ENCODE measurements at places on chromosomes 1 and 21.

DNA sequence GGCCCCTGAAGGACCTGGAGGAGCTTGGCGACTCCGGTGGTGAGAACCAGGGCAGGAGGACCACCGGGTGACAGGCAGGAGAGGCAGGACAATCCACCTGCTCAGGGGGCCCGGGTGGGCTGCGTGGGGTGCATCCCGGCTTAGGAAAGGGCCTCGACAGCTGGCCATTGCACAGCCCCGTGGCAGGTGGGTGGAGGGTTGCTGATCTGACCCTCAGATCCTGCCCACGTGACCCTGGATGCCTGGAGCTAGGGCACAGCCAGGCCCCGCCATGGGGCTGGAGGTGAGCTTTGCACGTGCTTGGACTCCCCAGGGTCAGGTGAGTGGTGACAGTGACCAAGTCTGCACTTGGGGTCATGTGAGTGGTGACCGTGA is 35.5 kb upstream of the SLC19A1 start:
- no peak for DNase-seq

DNA sequence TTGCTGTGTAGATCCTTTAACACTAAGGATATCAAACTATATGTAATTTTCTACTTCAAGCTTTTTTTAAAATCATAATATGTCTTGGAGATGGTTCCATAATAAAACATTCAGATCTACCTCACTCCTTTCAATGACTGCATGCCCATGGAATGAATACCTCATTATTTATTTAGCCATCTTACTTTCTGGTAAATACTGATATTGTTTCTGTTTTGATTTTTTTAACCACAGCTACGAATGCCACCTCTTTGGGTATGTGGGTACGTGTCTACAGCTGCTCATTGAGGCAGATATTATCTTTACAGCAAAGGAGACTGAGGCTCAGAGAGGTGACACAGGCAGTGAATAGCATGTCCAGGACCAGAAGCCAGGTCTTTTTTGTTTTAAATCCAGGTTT is 215.7 kb downstream of the ST6GALNAC3 start:
- DNase-seq: no peak

DNA sequence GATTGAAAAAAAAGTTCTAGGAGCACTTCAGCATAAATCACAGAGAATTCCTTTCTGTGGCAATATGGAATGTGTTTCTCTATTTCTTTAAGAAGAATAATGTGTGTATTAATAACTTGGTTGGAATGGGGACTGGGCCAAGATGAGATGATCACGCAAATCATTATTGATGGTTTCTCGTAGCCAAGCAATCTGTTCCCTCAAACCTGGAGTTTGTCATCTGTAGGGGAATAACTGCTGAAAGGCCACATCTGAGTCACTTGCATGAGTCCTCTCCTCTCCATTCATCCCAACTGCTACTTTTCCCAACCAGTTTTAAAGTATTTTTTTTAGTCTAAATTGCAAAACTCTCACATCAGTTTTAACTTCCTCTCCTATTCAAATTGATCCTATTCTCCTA is 480.4 kb downstream of the PLPP3 start:
- no peak for DNase-seq

- DNase-seq: no peak
These were observed 18.0 kb upstream of the ADARB1 start for GRCh38 chr21:45056296-45056904.

DNA sequence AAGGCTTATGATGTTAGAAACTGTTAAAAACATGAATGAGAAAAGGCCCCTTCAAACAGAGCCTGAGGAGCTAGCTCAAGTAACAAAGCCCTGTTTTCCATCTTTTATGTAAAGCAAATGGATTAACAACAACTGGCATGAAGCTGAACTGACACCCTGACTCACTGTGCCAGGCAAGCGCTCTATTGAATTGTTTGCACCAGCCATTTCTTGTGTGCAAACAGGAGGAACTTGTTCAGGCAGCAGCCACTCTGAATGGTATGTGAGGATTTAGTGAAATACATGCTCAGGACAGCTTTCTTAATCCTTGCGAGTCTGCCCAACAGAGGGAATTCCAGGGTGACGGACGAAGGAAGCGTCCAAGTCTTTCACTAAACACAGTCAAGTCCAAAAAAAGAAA is 291.1 kb upstream of the ADGRL2 start:
- DNase-seq: no peak

GRCh38 chr1:88595355-88596002 is 88.6 kb upstream of the PKN2 start:
- no peak for DNase-seq

GRCh38 chr1:115976921-115977498 is 697 bp downstream of the SLC22A15 start:
- DNase-seq: no peak

- no peak for DNase-seq
These were observed 545.8 kb downstream of the AMY1C start for GRCh38 chr1:104295511-104295910.

- DNase-seq: no peak
These were observed 589.1 kb upstream of the ADAMTS5 start for GRCh38 chr21:27555996-27556395.

GRCh38 chr1:113662101-113662500 is 97.2 kb downstream of the PHTF1 start:
- DNase-seq: no peak

- DNase-seq: no peak
These were observed 104.0 kb upstream of the PPM1J start for GRCh38 chr1:112818990-112819689.

GRCh38 chr1:154221278-154222001 is 685 bp downstream of the UBAP2L start:
- peak; percentile 23 for DNase-seq

- DNase-seq: no peak
These were observed 29.1 kb upstream of the LRRC8C start for GRCh38 chr1:89603651-89604413.

- DNase-seq: no peak
These were observed 606.5 kb downstream of the LMO4 start for GRCh38 chr1:87935130-87935529.

GRCh38 chr1:229388897-229389580 is 44.9 kb downstream of the ACTA1 start:
- no peak for DNase-seq

GRCh38 chr1:105632342-105633196 is 1423.9 kb upstream of the PRMT6 start:
- DNase-seq: no peak

DNA sequence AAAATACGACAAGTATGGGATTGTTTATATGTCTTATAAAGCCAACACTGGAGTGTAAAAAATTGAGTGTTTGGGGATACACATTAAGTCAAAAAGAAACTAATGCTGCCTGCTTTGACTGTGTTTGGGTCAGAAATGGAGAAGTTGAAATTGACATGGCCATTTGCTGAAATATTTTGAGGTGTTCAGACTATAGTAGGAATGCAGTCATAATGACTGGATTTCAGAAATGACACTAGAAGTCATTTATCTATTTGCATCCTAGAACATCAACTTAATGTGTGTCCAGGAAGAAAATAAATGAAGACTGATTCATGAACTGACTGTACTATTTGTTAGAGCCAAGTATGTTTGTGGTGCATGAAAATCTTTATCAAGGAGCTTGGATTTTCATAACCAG is 28.4 kb downstream of the RASAL2 start:
- no peak for DNase-seq

DNA sequence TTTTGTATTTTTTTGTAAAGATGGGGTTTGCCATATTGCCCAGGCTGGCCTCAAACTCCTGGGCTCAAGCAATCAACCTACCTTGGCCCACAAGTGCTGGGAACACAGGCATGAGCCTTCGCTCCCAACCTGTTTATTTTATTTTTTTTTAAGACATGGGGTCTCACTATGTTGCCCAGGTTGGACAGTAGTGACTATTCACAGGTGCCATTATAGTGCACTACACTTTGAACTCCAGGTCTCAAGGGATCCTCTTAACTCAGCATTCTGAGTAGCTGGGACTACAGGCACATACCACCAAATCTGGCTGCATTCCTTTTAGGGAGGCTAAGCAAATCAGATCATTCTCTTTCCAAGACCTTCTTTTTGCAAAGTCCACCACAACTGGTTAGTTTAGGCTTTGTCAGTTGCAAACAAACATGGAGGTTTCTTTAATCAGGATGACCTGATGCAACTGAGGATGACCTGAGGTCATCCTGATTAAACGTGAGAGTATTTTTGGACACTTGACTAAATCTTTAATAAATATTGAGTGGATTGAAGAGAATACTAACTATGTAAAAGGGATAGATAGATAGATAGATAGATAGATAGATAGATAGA is 30.0 kb upstream of the RALGPS2 start:
- DNase-seq: no peak

GRCh38 chr1:147545133-147545532 is 3.8 kb downstream of the BCL9 start:
- DNase-seq: no peak

DNA sequence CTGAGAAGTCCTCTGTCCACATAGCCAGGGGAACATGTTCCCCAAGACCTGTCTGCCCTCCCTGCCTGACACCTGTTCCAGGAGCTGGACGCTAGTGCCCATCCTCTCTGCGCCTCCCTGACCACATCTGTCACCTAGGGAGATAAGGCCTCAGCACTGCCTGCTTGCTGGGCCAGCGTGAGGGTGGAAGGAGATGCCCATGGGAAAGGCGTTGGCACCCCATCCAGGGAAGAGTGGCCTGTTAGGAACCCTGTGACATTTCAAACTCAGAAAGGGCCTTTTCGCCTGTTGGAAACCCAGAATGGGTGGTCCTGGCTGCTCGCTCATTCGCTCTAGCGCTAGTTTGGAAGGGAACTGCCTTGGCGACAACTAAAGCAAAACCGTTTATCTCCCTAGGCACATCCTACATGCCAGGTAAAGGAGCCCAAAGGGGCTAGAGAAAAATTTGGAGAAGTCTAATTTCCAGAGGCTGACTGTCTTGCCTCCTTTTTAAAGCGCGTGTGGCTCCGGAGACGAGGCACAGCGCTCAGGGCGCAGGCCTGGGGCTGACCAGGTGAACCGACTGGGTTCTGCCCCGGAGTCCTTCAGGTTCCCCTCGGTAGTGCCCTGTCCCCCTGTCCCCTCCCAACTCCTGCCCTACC is 410 bp downstream of the ACTA1 start:
- no peak for DNase-seq

DNA sequence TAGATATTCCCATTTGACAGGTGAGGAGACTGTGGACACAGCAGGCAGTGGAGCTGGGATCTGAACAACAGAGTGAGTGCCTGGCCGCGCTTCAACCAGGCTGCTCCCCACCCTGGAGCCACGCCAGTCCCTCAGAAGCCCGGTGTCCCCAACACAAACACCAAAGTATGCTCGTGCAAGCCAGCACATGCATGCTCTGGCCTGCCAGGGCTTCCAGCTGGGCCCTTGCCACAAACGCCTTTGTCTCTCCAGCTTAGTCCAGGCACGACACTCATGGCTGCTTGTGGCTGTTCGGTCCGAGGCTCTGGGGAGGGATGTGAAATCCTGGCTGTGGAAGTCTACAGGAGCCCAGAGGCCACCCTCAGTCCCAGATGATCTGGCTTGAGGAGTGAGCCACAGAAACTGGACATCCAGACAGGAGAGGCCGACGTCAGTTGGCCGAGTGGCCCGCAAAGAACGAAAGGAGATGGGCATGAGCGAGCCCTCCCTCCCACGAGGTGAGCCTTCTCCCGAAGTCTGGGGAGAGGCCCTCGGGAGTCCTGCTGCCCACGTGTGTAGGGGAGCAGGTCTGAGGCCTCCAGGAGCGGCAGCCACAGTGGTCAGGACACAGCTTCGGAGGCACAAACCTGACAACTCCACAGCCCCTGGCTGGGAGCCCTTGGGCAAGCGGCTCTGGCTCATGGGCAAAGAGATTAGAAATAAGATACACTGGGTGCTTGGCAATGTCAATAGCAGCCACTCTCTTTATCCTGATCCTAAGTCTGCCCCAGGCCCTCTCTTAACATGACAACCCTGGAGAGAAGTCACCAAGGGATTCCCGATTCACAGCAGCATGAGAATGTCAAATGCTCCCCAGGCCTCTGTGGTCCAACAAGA is 117.1 kb upstream of the IFFO2 start:
- DNase-seq: no peak

DNA sequence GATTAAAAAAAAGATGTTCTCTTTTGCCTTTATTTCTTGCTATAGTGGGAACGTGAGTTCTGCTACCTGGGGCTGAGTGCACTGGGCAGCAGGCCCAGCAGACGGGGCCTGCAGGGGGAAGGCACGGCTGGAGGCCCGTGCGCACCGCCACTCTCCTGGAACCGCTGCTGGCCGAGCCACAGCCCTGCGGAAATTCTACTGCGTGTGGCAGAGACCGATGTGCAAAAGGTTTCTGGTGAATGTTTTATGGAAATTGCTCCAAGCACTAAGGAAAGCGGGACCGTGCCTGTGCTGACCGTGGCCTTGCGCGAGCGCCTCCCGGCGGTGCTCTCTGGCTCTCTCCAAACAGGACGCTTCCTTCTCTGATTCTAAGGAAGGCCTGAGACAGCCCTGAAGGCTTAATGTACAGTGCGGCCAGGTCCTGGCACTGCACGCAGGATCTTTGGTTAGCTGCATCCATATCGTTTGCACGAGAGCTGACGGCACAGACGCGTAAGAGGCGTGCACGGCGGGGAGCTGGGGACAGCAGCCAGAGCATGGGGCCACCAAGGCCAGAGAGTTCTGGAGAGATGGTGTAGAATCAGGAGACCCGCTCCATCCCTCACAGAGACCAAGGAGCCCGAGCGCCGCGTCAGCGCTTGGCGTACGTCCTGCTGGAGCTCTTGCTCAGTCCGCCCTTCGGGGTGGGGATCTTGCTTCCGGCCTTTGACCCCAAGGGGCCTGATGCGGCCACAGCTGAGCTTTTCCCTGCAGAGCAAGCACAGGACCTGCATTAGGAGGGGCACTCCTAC is 18.7 kb upstream of the LRRC47 start:
- DNase-seq: no peak

Data from NCI-H460 (cell line).